Neural progenitor cell (in vitro differentiated cells): ENCODE measurements at places on chromosomes 2 and 18.

GRCh38 chr18:79857082-79857671, 59.4 kb downstream of the KCNG2 start:
- no peak overlapping the region for H3K27ac ChIP-seq
- H3K4me1 ChIP-seq, result no peaks in the 10 kb centered on the region
- H3K27me3 ChIP-seq, result peaks cover 58% of the 10 kb centered on the region
- H3K36me3 ChIP-seq, result no peaks in the 10 kb centered on the region
- no peak for DNase-seq

GRCh38 chr2:168189835-168190569, 57.4 kb downstream of the STK39 start:
- H3K4me3 ChIP-seq, result no peak overlapping the region
- H3K27ac ChIP-seq, result no peak overlapping the region
- peaks cover 73% of the 10 kb centered on the region for H3K4me1 ChIP-seq
- no peaks in the 10 kb centered on the region for H3K27me3 ChIP-seq

GRCh38 chr18:24276994-24277393, 120.6 kb downstream of the OSBPL1A start:
- H3K4me3 ChIP-seq, result no peak overlapping the region
- no peaks in the 10 kb centered on the region for H3K27me3 ChIP-seq
- no peak overlapping the region for H3K27ac ChIP-seq
- H3K4me1 ChIP-seq, result peaks cover 6% of the 10 kb centered on the region
- no peak for DNase-seq
- peaks cover 5% of the 10 kb centered on the region for H3K36me3 ChIP-seq

GRCh38 chr2:209936106-209936666, 66.3 kb upstream of the RPE start:
- H3K4me3 ChIP-seq, result no peak overlapping the region
- peaks cover 4% of the 10 kb centered on the region for H3K4me1 ChIP-seq
- no peak overlapping the region for H3K27ac ChIP-seq
- H3K27me3 ChIP-seq, result no peaks in the 10 kb centered on the region
- no peaks in the 10 kb centered on the region for H3K36me3 ChIP-seq
- DNase-seq, result no peak

GRCh38 chr2:102657770-102658169, 38.4 kb downstream of the SLC9A2 start:
- H3K27ac ChIP-seq, result no peak overlapping the region
- H3K4me3 ChIP-seq, result no peak overlapping the region
- H3K36me3 ChIP-seq, result no peaks in the 10 kb centered on the region
